ENCODE measurements at places on chromosomes 2 and 18.

- peak; percentile 71 for DNase-seq
These were observed 104.9 kb downstream of the CDC42EP3 start for GRCh38 chr2:37566517-37566981.

GRCh38 chr18:39841482-39842365 is 2113.3 kb upstream of the PIK3C3 start:
- peak; percentile 69 for DNase-seq

- DNase-seq: no peak
These were observed 651 bp upstream of the TXNL1 start for GRCh38 chr18:56639104-56639381.

DNA sequence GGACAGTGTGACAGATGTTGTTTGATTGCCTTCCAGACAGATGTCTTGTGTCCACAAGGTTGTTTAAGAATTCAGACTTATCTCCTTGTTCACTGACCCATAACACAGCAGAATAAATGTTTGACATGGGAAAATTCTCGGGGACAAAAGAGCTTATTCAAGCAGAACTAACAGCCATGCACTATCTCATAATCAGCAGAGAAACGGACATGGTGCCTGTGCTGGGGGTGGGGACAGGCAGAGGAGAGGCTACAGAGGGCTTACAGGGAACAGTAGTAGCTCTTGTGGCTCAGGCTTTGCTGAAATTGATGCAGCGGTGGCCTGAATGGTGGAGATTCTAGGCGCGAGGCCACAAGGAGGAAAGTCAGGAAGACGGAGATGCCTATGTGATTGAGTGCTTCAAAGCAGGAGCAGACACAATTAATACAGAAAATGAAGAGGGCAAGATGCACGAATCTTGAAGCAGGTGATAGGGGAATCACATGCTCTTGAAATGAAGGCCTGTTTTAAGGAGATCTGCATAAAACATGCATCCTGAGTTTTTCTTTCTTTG is 62.0 kb upstream of the CAB39 start:
- no peak for DNase-seq

- DNase-seq: no peak
These were observed 53.3 kb downstream of the LAMA1 start for GRCh38 chr18:7064346-7064745.

All from adipocyte (in vitro differentiated cells).